ENCODE measurements at places on chromosomes 5 and 9. TPM values are rescaled to one million over a fixed set of nuclear protein-coding genes. Genes with fewer than 3 reads are reported as not detected.
A peak's percentile ranks its signal among the peaks of the same experiment; 100 is the strongest.

DNA sequence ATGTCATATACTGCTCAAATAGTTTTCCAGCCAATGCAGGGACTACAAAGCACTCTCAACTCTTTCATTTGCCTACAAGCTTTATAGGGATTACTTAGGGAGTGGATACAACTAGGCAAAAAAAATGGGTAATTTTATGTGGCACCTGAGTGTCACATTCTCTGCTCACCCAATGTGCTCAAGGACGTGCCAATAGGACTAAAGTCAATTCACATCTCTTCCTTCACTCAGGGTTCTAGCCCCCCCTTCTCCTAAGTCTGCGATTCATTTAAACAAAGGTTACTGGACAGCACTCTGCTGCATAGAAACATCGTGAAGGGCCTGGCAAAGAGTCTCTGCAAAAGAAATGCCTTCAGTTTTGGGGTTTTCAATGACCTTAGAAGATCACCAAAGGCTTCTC, 142.3 kb downstream of the TSSK1B start:
- DNase-seq, result no peak

GRCh38 chr5:123717139-123717538, 205.2 kb downstream of the CSNK1G3 start:
- DNase-seq, result no peak

- DNase-seq, result no peak
Observed at GRCh38 chr5:1050423-1051365, 42.1 kb downstream of the NKD2 start.

DNA sequence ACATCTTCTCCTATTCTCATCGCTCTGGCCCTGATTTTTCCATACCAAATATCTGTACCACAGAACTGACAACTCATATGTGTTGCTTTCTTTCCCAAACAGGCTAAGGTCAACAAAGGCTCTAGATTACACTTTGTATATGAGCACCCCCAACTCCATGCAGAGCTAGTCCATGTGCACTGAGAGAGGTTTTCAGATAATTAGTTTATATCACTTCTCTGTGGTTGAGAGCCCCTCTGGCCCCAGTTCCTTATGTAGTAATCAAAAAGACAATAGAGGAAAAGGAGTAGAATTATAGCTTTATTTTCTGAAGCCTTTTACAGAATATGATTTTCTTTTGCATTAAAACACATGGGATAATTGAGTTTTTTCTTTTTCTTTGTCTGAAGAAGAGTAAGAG, 120.0 kb downstream of the TRIO start:
- no peak for DNase-seq

DNA sequence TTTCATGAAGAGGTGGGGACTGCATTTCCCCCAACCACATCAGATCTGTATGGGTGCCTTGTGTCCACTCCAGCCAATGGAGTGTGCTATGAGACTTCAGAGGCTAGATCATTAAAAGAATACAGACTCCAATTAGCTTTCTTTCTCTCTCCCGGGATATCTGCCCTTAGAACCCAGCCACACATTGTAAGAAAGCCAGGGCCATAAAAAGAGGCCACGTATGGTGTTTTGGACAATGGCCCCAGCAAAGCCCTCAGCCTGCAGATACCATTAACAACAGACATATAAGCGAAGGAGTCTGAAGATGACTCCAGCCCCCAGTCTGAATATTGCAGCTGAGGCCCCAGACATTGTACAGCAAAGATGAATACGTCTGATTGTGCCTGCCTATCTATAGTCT, 21.5 kb downstream of the IL6ST start:
- no peak for DNase-seq

DNA sequence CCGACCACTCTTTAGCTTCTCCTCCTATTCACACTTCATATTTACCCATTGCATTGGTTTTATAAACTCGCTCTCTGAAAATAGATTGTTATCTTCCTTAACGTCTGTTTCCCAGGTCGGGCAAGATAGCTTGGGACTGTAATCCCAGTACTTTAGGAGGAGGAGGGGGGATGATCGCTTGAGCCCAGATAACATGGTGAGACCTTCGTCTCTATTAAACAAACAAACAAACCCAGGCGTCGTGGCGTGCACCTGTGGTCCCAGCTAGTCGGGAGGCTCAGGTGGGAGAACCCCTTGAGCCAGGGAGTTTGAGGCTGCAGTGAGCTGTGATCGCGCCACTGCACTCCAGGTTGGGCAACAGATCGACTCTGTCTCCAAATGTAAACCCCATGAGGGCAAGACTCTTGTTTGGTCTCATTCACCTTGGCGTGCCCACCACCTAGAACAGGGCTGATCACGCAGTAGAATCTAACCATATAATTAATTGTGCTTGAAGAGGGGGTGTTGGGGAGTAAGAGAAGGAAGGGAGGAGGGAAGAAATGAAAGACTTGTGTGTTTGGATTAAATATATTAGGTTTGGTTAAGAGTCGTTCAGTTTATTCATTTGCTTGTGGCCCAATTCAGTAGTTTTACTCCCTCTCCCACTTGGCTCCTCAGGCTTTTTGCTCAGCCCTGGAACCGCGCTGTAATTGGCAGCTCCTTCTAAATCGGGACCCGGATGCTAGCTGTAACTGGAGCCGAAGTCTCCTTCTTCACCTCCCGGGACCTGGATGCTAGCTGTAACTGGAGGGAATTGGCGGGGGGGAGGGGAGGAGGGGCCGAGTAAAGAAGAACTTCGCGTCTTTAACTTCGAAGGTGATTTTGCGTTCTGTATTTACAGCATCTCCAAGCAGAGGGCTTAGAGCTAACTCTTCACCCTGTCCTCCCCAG, 24.9 kb downstream of the CDKN2A start:
- no peak for DNase-seq

- DNase-seq, result no peak
Observed at GRCh38 chr9:2634818-2635217, 13.2 kb downstream of the VLDLR start.

DNA sequence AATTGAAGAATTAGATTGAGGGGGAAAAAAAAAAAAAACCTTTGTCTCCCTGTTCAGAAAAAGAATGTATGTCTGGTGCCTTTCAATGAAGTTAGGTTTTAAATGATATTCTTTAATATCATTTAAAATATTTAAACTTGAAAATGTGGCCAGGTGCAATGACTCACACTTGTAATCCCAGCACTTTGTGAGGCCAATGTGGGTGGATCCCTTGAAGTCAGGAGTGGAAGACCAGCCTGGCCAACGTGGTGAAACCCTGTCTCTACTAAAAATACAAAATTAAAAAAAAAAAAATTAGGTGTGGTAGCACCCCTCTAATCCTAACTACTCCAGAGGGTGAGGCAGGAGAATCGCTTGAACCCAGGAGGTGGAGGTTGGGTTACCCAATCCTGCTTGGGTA, 111.1 kb upstream of the RASA1 start:
- DNase-seq, result no peak

- DNase-seq, result no peak
Observed at GRCh38 chr5:122155546-122155945, 26.2 kb downstream of the ZNF474 start.

DNA sequence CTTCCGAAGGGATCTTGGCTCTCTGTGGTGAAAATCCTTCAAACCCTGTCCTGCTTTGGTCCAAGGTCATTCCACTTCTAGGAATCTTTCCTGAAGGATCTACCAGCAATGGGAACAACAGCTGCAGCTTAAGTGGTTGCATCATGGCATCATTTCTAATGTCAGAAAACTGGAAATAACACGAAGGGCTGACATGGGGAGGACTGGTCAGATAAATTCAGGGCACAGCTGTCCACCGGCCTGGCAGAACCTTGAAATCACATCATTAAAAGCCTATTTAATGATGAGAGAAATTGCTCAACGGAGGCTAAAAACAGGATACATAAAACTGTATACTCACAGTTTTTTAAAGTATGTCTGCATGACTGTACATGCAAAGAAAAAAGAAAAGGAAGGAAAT, 28.3 kb downstream of the OLFML2A start:
- DNase-seq, result no peak

DNA sequence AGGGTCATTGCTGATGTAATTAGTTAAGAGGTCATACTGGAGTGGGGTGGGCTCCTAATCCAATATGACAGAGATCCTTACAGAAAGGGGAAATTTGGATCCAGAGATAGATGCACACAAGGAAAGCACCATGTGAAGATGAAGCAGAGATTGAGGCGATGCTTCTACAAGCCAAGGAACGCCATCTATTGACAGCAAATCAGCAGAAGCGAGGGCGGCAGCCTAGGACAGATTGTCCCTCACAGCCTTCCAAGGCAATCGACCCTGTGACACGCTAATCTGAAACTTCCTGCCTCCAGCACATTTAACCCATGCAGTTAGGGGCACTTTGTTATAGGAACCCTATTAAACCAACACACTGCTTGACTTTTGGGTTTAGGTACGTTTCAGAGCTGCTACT, 285.1 kb upstream of the DAP start:
- DNase-seq, result no peak

DNA sequence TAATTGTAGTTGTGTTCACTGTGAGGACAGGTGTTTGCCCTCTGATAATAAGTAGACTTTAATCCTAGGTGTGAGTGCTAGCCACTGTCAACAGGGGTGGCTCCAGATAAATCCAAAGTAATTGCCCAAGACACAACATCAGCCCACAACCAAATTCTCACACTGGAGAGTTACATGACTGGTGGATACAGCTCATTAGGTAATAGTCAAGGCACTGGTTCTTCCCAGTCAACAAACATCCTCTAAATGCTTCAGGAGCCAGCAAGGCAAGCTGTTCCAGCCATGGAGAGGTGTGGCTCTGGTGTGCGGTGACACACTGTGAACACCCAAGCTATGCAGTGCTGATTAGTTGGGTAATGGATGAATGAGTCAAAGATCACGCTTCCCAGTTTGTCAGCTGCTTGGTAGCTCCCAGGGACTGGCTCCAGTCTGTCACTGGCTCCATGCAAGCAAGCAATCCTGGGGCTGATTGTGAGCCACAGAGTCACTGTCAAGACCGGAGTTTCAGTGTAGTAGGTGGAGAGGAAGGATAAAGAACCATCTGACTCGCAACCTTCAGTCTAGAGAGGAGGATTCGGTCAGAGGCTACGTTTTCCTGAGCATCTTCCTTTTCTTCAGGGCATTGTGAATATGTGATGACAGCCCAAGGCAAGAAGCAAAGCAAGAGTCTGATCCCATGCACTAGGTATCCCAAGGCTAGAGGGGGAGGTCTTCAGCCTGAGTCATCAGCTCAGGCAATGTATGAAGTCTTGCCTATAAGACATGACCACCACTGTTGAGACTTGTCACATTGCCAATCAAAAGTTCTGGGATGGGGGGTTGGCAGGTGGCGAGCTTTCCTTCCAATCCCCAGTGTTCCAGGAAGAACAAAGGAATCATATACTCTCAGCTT, 63.1 kb downstream of the UGCG start:
- DNase-seq, result peak; percentile 62

- no peak for DNase-seq
Observed at GRCh38 chr9:130177898-130178805, 5.9 kb downstream of the NCS1 start.

The HAPLN1 gene
- total RNA-seq, result 0.93 TPM

The ESM1 gene
- not detected for total RNA-seq

The CNTFR gene
- 14.5 TPM for total RNA-seq
